ENCODE measurements at places on chromosomes 2 and 18.

- DNase-seq: no peak
Measured at GRCh38 chr2:165436559-165436958, 32.9 kb upstream of the CSRNP3 start.

DNA sequence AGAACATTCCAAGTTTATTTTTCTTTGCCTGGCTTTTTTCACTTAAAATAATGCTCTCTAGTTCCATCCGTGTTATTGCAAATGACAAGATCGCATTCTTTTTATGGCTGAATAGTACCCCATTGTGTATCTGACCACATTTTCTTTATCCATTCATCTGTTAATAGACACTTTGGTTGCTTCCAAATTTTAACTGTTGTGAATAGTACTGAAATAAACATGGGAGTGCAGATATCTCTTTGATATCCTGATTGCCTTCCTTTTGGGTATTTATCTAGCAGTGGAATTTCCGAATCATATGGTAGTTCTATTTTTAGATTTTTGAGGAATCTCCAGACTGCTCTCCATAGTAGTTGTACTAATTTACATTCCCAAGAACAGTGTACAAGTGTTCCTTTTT, 230.5 kb downstream of the FIGN start:
- DNase-seq: no peak

DNA sequence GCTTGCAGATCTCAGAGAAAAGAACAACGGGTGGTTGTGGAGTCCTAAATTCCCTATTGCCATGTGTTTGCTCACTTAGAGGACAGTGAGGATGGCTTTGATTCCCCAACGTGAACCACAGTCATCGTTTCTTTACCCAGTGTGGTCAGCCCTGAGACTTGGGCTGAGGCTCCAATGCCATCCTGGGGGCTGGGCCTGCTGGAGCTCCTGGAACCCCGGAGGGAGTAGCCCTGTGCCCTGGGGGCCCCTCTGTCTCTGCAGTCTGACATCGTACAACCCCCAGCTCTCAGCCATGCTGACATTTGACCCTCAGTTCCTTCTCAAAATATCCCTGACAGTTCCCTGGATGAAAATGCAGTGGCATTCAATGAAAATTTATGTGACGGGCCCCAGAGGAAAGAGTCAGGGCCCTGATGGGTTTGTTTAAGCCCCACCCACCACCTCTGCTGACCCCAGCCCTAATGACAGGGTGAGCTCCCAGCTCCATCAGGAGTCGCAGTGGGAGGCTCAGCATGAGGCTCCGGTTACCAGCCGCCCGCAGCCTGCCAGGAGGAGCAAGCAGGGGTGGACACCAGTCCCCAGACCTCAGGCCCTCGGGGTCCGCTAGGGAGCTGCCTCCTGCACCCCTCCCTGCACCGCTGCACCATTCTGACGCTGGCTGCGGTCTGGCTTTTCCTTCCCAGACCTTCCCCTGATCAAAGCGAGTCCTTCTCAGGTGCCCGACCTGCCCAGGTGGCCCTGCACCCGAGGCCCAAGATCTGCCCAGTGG, 120.9 kb downstream of the TWIST2 start:
- DNase-seq: no peak

GRCh38 chr2:46705654-46706053, 210.0 kb downstream of the MCFD2 start:
- DNase-seq: no peak

- DNase-seq: peak; percentile 17
Measured at GRCh38 chr18:54269893-54270844, 852 bp downstream of the POLI start.

DNA sequence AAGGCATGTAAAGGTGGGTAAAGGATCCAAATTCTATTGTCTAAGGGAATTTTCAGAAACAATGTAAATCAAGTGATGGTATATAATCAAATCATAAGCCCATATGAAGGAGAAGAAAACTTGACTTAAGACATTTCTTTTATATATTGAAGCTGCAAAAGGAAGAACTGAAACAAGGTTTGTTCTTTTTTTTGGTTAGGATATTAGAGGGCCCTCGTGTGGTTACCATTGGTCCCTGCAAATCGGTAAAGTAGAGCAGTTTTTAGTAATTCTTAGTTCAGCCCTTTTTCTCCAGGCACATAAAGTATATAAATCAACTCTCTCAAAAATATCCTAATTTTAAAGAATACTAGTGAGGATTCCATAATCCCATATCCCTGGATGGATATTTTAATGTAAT, 105.6 kb upstream of the STK17B start:
- peak; percentile 70 for DNase-seq

GRCh38 chr18:44857081-44857480, 176.4 kb downstream of the SETBP1 start:
- DNase-seq: no peak

- DNase-seq: no peak
Measured at GRCh38 chr2:201490291-201490690, 38.8 kb downstream of the STRADB start.

GRCh38 chr2:190819840-190820301, 60.8 kb upstream of the GLS start:
- DNase-seq: no peak

DNA sequence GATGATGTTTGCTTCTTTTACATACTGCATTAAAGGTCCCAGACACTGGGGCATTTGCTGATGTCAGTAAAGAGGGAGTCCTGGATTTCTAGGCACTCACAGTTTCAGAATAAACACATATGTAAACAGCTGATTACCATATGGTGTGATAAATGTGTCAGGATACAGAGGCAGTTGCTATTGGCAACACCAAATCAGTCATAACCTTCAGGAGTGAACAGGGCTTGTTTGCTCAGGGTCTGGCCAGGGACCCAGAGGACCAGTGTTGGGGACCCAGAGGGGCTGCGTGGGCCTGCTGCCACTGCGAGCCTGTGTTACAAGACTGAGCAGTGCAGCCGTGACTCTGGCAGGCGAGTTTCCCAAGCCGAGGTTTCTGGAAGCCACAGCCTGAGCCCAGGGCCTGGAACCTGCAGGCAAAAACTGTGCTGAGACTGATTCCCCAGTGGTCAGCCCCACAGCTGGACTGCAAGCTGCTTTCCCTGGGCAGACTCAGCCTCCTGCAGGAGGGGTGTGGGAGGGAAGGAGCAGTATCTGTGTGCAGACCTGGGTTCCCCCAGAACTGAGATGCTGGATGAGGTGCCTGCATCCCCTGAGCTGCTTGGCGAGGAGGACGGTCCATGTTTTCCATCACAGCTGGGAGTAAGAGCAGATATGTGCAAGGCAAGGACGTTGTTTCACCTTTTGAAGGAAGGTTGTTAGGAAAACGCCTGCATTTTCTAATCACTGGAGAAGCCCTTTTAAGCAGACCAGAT, 23.6 kb downstream of the ASAP2 start:
- no peak for DNase-seq

GRCh38 chr18:57095884-57096283, 51.0 kb upstream of the BOD1L2 start:
- DNase-seq: no peak

- no peak for DNase-seq
Measured at GRCh38 chr2:240240017-240240734, 99.7 kb upstream of the OTOS start.
